ENCODE measurements at places on chromosomes 5 and 9. TPM values are rescaled to one million over a fixed set of nuclear protein-coding genes. Genes with fewer than 3 reads are reported as not detected.

DNA sequence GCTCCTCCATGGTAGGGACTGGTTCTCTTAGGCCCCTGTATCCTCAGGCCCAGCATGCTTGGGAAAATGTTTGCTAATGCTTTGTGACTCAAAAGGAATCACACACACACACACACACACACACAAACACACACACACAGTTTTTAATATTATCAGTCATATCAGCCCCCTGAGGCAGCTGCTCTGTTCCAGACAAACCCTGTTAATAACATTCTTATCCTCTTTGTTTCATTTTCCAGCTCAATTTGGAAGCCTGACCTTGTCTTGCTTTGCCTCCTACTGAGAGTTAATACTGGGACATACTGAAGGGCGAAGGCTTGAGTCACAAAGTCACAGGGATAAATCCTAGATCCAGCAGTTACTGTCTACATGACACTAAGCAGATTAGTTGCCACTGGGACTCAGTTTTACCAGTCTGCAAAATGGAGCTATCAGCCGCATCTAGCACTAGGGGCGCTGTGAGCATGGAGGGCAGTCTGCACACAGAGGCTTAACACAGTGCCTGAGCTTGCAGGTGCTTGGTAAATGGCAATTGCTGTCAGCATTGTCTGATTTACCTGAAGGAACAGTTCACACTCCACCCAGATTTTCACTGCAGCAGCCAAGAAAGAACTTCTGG is 37.1 kb upstream of the KCNMB1 start:
- DNase-seq: no peak

DNA sequence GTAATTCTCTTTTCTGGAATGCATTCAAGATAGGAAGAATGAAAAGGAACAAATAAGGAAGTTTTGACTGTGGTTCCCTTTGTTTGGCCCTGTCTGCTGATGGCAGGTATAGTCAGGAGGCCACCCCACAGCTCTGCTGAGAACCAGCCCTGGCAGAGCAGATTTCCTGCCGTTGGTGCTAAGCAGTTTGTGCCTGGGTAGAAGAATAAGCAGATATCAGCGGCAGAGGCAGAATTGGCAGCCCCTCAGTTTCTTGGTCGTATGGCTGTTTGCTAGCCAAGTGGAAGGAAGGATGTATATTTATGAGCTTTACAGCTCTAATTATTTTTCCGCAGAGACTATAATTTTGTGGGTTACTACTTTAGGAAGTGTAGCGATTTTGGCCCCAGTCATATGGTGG is 310.2 kb upstream of the RFX3 start:
- no peak for DNase-seq

GRCh38 chr5:73960426-73960825 is 334.4 kb downstream of the ARHGEF28 start:
- no peak for DNase-seq

GRCh38 chr5:137621861-137622823 is 113.7 kb downstream of the KLHL3 start:
- DNase-seq: no peak

DNA sequence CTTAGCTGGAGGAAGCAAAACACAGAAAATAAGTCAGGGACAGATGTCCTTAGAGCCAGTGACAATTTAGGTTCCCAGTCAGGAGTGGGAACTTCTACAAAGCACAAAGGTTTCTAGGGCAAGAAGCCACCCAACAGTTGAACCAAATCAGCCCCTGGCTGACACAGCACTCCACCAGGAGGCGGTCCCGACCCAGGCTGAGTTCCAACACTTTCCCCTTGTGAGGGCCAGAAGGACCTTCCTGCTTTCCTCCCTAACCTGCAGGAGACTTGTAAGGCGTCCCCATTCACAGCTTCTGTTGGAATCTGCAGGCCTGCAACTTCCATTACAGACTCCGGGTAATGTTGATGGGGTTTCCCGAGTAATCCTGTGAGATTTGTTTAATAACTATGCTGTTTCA is 416.4 kb upstream of the IRX1 start:
- DNase-seq: no peak

The ELAVL2 gene
- total RNA-seq: not detected

The ATP10B gene
- not detected for total RNA-seq

The ZFP2 gene
- 0.26 TPM for total RNA-seq

All from activated CD8-positive, alpha-beta T cell treated with anti-CD3 and anti-CD28 coated beads, Interleukin-2, amount 10 ng/mL, durations not matched to agents 7 days and 5 days (primary cell).